ENCODE measurements at places on chromosomes 7 and 10. TPM values are rescaled to one million over a fixed set of nuclear protein-coding genes. Genes with fewer than 3 reads are reported as not detected.

The CASP7 gene
- polyA plus RNA-seq: 31.7 TPM

The STOX1 gene
- 1.8 TPM for polyA plus RNA-seq

DNA sequence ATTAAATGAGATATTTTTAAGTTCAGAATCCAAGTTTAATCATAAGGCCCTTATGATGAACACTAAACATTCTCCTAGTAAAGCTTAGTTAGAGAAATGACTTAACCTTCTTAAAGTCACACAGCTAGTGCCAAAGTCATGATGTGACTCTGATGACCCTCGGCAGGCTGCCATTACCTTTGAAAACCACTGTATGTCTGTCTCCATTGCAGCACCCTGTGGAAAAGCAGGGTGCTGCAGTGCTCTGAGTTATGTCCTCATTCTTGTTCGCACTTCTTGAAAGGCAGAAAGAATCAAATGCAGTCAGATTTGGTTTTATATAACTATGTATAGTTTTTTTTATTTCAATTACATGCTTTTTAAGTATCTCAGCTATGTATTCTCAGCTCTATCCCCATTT is 105.0 kb downstream of the PHTF2 start:
- no peak for DNase-seq

DNA sequence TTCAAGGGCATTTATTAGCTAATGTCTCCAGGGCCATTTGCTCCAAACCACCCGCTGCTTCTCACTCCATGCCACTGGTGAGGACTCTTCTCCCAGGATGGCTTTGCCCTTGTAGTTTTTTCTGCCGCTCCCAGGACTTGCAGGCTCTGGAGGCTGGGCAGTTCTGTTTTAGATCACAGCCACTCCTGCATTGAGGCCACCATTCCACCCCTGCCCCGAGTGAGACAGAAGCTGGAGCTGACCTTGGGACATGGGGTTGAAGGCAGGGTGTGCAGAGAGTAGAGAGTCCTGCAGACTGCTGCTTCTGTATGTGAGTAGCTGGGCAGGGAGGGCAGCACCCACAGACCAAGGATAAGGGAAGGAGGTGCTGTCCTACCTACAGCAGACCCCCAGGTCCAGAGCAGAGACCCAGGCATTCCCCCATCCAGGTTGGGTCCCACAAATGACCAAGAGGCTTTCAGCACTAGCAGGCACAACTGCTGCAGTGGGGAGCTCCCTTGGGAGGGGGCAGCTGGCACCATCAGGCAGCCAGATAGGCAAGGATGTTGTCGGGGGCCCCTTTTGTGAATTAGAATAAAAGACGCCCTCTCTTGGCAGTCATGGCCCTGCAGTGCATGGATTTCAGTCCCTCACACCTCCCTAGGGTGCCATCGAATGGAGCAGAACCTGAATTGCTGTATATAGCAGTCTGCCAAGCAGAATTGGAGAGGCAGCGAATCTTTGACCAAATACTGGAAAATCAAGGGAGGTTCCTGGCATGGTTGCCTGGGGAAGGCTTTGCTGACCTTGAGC is 22.7 kb upstream of the ADCYAP1R1 start:
- DNase-seq: no peak

- DNase-seq: peak; percentile 49
Measured at GRCh38 chr10:62779487-62780248, 24.9 kb upstream of the ADO start.

The OR2A1 gene
- polyA plus RNA-seq: not detected

GRCh38 chr7:107446988-107447387 is 22.9 kb upstream of the GPR22 start:
- no peak for DNase-seq

DNA sequence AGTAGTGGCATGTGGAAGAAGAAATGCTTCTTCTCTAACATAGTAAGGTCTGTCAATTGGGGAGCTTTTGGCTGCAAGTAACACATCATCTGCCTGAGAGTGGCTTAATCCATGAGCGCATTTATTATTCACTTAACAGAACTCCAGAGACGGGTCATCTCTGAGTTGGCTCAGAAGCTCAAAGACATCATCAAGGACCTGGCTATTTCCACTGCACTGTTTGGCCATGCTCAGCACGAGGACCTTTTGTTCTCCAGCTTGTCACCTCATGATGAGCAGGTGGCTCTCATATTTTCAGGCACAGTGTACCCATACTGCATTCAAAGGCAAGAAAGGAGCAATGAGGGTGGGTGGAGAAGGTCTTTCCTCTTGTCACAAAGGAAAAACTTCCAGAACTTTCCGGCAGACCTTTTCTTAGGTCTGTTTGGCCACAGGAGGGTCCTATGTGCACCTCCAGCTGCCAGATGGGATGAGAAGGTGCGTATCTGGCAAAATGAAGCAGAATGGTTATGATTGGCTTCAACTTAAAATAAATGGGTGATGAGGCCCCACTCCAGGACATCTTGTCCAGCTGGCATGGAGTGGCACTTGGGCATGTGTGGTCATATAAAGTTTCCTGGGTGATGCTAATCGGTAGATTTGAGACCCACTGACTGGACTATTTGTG is 55.6 kb upstream of the SHH start:
- DNase-seq: no peak

DNA sequence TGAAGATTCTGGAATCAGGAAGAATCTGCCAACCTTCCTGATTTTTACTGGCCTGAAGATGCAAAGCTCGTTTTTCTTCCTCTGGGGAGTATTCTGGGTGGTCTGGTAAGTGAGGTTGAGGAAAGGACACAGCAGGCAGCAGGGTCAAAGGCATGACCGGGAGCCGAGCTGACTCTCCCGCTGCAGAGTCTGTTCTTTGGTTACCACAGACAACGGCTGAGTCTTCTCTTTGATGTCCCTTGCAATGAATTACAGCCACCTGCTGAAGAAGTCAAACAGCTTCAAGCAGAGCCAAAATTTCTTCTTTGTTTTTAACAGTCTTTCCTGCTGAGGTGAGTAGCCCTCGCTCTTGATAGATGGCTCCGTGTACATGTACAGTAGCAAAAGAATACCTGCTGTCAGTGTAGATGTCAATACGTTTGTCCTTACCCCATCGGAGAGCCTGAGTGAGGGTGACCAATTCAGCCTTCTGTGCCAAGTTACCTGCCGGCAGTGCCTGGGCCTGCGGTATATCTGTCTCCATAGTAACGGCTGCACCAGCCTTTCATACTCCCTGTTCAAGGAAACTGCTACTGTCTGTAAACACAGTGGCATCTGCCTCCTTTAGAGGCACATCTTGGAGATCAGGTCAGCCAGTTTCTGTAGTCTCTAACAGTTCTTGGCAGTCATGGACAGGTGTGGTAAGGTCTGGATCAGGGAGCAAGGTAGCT is 76.4 kb downstream of the PRR15 start:
- DNase-seq: no peak

DNA sequence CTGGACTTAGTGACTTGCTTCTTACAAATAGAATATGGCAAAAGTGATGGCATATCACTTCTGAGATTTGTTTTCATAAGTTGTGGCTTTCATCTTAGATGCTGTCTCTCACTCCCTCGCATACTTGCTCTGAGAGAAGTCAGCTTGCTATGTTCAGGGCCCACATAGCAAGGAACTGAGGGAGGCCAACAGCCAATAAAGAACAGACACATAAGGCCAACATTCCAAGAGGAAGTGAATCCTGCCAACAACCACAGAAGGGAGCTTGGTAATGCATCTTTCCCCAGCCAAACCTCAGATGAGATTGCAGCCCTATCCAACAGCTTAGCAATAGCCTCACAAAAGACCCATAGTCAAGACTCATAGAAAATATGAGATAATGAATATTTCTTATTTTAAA is 39.2 kb upstream of the DMTF1 start:
- DNase-seq: no peak

The CABCOCO1 gene
- polyA plus RNA-seq: 2.1 TPM

The PLPP4 gene
- not detected for polyA plus RNA-seq

DNA sequence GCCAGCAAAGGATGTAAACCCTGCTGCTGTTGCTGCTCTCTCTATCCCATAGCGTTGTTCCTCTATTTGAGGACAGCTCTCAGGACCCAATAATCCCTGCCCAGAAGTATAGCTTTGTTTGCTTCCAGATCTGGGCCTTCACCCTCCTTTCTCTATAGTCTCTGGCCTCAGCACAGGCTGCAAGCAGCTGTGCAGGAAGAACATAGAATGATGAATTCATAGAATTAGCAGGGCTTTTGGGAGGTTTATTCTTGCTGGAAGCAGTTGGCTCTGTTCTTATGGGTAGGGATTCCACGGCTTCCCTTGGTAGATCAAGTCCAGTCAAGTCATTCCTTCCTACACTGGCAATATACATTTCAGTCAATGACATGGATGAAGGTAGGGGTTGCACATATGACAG is 354.7 kb downstream of the HPSE2 start:
- no peak for DNase-seq

The COBL gene
- polyA plus RNA-seq: 13.3 TPM

DNA sequence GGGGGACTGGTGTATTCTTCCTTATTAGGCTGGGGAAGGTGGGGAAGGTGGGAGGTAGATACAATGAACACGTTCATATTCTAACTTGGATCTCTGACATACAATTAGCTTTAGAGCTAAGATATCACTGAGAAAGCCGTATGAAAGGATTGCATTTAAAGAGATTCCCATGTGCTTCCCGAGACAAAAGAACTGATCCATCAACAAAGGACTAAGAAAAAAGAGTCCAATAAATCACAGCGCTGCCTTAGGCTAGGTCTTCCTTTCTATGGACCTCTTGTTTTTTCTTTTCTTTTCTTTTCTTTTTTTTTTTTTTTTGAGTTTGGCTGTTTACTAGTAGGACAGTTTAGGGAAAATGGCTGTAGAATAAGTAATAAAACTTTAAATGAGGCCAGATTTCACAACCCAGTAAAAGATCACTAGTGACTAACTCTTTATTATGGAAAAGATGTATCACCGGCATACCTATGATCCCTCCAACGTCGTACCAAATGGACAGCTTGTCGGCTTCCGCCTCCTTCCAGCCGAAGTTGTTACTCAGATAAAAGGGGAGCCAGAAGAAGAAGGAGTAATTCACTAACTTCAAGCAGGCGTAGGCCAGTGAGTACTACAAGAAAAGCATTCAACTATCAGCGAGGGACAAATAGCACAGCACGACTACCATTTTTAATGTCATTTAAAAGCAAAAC is 50.0 kb downstream of the SLC37A3 start:
- DNase-seq: no peak

The ACTL6B gene
- 1.4 TPM for polyA plus RNA-seq

GRCh38 chr7:55573234-55573900 is 1.1 kb upstream of the VOPP1 start:
- DNase-seq: no peak

GRCh38 chr7:139033346-139034114 is 2.3 kb downstream of the ZC3HAV1L start:
- no peak for DNase-seq

- DNase-seq: no peak
Measured at GRCh38 chr10:74293686-74294371, 142.8 kb downstream of the ADK start.

The PKD2L1 gene
- 0.23 TPM for polyA plus RNA-seq

The AVL9 gene
- 8.1 TPM for polyA plus RNA-seq

GRCh38 chr10:96651998-96652431 is 65.2 kb upstream of the TM9SF3 start:
- no peak for DNase-seq

The JAZF1 gene
- polyA plus RNA-seq: 5.8 TPM

The TMEM139 gene
- 8.4 TPM for polyA plus RNA-seq

GRCh38 chr7:1410992-1411391 is 48.3 kb downstream of the MICALL2 start:
- DNase-seq: no peak

DNA sequence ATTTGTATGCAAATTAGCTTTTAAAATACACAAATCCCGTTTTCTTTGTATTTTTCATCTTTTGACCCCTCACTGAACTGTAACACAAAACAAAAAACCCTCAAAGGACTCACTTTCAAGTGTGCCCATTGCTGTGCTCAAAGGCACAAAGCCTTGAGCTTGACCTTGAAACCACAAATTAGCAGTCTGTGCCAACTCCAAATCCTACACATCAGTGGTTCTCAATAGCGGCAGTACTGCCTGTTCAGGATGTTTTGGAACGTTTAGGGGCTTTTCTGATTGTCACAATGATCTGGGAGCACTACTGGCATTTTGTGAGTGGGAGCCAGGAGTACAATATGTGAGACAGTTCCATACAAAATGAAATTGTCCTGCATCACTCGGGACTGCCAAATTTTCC is 55.5 kb downstream of the KDM7A start:
- DNase-seq: no peak

- DNase-seq: no peak
Measured at GRCh38 chr10:98855403-98856189, 380.1 kb downstream of the HPSE2 start.

The MAPK8 gene
- polyA plus RNA-seq: 8.8 TPM

DNA sequence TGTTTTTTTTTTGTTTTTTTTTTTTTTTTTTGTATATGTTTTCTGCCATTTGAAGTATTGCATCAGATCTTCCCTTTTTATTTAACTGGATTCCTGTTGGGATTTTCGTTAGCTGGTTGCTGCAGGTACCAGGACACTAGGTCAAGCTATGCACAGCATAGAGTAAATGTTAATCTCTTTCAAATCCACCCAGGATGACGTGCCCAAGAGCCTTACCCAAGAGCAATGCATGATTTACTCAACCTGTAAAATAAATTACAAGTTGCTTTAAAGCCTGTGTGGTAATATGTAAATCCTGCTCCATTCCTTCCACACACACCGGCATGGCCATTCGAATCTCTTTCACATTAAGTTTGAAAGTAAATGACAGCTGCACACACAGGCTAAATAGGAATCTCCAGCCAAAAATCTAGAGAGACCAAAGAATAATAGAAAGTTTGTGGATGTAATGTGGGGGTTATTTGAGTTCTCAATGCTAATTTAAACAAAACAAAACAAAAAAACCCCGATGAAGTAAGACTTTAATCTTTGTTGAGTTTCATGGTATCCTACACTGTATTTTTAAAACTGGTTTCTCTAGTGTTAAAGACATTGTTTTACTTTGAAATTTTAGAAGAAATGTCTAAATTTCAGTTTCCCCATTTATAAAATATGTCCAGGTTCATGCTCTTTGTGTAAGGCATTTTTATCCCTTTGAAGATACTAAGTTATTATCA is 167.9 kb downstream of the FRMD4A start:
- no peak for DNase-seq

DNA sequence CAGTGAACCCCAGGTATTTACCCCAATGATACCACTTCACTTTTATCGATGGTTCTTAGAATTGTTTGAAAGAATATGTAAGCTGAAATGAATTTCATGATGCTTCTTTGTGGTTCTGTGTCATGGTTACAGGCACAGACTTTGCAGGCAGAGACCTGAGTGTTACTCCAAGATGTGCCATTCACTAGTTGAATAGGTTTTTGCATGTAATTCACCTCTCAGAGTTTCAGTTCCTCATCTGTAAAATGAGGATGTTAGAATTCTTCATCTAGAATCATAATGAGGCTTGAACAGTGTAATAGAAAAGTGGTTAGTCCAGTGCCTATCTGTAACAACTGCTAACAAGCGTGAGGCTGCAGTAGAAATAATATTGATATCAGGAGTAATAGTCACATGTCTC is 54.6 kb downstream of the VSTM2A start:
- DNase-seq: no peak

DNA sequence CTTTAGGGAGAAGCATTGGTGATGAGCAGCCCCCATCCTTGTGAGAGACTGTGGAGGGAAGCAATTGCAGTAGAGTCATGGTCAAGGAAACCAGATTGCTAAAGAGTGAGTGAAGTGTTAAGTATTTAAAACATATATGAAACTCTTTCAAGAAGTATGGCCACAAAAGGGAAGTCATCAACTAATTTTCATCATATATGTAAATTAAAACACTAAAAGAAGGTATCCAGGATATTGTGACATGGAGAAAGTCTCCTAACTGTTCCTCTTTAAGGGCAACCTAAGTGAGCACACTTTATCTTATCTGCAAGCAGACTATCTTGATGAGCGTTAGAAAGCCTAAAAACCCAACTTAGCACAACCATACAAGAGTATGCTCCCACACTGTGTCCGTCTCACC is 69.7 kb downstream of the CD36 start:
- DNase-seq: no peak

- DNase-seq: no peak
Measured at GRCh38 chr7:84379446-84379845, 184.9 kb upstream of the SEMA3A start.
